ENCODE measurements at places on chromosomes 4 and X.

DNA sequence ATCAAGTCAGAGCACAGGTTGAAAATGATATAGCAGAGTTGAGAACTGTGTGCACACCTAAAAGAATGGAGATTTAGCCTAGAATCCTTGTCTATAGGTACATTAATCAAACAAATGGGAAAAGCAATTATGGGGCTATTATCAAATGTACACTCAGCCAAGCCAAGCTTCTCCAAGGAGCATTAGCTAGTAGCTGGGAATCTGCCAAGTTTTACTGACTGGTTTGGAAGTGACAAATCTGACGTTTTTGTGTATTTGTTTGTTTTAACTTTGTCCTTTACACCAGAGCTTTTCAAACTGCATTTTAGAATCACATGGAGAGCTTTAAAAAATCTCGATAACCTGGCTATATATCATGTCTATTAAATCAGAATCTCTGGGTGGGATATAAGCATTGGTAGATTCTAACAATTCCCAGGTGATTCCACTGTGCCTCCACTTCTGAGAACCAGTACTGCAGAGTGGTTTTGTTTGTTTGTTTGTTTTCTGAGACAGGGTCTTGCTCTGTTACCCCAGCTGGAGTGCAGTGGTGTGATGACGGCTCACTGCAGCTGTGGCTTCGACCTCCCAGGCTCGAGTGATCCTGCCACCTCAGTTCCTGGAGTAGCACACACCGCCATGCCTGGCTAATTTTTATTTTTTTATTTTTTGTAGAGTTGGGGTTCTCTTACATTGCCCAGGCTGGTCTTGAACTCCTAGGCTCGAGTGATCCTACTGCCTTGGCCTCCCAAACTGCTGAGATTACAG, 279.8 kb downstream of the UNC5C start:
- DNase-seq = no peak

DNA sequence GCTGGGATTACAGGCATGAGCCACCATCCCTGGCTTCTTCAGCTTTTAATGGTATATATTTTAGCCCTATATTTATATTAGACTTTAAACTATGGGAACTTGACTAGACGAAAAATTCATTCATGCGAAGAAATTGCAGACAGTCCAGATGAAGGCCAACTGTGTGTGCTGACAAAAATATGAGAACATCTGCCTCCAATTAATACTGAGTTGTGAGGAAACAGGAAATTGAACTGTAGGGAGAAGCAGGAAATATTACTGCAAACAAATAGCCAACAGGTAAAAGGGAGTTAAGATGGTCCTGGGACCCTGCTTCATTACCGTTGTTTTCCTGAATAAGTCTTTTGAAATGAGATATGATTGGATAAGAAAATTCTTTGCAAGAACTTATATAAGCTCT, 26.3 kb downstream of the MGARP start:
- DNase-seq = no peak

DNA sequence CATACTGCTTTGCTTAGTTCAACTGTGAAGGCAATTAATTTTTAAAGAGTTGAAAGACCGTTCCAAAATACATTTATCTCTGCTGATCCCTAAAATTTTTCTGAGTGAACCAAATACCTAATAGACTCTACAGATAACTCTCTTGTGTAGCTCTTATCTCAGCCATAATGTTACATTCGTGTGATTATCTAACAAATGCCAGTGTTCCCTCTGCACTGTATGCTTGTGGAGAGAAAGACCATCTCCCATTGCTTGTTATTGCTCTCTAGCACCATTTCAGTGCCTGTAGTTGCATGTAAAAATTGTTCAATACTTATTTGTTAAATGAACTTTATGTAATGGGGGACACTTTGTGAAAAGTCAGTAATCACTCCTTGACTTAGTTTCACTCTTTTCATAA, 81.3 kb upstream of the ATOH1 start:
- DNase-seq = no peak

DNA sequence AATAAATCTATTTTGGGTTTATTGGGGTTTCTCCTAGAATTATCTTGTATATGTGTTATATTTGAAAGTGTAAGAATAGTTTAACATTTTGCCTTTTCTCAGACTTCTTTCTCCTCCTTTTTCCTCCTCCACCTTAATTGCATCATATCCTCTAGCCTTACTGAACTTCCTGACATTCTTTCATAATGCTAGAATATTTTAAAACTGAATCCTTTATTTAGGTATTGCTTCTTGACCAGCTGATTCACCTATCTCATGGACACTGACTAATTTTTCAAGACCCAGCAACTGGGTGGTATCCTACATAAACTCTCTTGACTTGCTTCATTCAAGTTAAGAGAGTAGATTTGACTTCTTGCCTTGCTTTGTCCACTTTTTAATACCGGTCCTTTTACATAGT, 1508.9 kb downstream of the STIM2 start:
- DNase-seq = no peak

GRCh38 chr4:170940043-170940724, 850.4 kb upstream of the AADAT start:
- no peak for DNase-seq

DNA sequence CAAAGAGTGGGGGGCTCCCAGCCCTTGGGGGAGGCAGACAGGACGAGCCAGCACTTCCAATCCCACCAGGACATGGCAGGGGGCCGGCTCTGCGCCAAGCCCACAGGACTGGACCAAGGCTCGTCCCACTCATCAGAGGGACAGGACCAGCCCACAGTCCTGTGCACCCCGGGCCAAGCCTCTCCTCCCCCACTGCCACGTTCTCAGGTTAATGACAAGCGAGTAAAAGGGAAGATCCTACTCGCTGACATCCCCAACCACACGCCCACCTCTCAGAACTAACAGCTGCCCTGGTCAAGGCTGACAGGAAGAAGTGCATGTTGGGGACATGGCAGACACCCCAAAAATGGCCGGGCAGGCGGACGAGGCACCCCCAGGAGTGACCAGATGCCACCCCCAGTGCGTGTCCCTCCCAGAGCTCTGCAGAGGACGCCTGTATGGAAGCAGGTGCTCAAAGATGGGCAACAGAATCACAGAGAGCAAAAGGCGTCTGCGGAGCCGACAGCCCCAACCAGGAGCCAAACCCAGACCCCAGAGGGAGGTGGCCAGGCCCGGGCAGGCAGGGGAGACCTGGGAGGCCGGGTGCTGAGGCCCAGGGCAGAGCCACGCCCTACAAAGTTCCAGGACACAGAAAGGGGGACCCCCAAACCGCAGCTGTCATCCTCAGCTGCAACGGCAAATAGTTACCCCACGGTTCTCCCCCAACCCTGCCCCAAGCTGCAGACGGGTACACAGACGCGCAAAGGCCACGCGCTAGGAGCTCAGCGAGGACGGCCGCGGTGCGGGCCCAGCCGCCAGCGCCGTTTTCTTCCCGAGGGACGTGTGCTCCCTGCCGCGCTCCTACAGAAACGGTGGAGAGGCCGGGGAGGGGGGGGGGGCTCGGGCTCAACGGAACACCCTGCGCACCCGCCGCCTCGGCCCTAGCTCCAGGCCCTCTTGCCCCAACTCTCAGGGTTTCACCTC, 1.7 kb downstream of the CTBP1 start:
- peak; percentile 20 for DNase-seq

DNA sequence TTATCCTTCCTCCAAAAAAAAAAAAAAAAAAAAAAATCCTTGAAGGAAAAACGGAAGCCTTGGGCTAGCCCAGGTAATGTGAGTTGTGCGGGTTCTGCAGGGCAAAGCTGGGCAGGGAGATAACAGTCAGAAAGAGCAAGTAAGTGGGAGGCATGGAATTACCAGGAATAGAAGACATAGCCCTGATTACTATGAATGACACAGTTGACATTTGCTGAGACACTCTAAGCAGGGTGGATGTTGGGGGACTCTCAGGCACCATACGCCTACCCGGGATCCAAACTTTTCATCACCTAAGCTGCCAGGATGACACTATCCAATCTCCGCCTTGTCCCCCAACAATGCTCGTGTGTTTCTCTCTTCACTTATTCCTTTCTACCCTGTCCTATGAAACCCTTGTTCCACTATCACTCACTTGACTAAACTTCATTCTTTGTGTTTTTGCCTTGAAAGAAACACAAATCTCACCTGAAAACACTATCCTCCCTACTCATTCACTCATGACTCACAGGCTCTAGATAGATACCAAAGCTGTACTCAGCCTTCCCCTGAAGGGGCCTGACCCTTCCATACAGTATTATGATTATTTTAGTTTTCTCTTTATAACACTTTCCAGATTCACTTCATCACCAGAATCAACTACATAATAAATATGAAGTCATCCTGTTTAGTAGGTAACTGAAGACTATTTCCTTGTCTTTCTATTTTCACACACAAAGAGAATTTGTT, 158.4 kb downstream of the INPP4B start:
- DNase-seq = no peak

GRCh38 chr4:2843263-2843940, at the start of gene ADD1:
Gene ADD1 (plus strand): TSS chr4:2843844. CDS start chr4:2875916, 32,072 bp downstream.
- peak; percentile 90 for DNase-seq

DNA sequence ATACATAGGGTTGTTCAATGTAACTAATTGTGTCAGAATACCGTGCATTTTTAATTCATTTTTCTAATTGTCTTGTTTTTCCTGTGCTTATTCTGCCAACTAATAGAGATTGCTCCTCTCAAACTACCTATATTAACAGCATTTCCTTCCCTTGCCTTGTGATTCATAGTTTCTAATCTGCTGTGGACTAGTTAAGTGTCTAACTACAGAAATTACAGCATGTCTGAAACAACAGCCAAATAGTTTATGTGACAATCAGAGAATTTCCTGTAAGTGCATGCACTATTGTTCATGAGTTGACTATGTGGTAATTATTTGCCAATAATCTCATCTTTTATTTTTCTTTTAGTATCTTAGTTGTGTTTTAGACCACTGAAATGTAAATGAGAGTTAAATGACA, 4.1 kb upstream of the SEC24B start:
- DNase-seq = no peak

DNA sequence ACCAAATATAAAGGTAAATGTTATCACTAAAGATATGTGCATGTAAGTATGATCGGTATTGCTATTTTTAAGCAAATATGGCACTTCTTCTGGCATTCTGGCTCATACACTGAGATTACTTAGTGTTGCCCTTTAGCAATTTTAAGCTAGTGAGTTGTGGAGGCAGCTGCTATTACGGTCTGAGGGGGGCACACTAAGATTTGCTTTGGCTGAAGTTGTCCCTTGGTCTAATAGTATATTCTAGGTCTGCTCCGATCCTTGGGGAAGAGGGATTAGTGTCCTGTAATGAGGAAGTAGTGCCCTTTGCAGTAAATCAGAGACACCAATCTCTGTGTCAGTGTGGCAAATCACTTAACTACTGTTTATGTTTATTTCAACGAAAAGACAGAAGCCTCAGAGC, 196.5 kb upstream of the FTHL17 start:
- no peak for DNase-seq

DNA sequence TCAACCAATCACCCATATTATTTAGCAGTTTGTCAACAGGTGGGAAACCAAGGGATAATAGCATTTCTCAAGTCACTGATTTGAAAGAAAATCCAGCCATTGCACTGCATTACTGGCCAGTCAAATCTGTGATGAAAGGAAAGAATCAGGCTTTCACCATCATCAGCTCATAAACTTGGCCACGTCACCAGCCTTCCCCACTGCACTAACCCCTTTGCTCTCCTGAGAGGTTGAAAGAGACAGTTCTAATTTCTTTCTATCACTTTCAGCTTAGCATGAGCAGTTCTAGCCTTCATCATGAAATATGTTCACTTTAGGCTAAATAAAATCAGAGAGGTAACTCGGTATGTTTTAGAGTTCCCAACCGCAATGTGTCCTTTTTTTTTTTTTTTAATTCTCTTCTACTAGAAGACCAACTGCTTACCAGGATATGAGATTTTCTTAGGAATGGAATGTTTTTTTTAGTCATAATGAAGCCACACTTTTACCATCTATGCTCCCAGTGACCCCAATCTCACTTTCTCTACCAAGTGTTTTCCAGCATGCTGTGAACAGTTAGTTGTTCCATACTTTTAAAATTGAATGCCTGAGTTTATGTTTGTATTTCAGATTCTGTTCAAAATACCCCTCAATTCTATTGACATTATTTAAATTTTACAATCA, 55.7 kb upstream of the SLC7A11 start:
- no peak for DNase-seq

GRCh38 chr4:45455217-45455616, 668.6 kb downstream of the GABRG1 start:
- no peak for DNase-seq

DNA sequence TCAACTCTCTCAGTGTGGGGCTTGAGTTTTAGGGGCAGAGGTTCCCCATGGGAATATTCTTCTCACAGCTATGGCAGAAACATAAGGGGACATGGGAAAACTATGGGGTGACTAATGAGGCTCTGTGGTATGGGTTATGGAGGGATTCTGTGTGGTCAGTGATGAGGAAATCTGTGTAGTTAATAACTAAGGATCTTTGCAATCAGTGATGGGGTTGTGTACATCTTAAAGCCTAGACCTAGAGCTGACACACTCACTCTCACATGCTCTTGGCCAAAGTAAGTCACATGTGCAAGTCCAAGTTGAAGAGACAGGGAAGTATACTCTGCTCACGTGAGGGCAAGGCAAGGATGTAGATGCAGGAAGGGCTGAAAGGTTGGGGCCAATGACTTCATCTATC, 86.4 kb upstream of the UXT start:
- no peak for DNase-seq

DNA sequence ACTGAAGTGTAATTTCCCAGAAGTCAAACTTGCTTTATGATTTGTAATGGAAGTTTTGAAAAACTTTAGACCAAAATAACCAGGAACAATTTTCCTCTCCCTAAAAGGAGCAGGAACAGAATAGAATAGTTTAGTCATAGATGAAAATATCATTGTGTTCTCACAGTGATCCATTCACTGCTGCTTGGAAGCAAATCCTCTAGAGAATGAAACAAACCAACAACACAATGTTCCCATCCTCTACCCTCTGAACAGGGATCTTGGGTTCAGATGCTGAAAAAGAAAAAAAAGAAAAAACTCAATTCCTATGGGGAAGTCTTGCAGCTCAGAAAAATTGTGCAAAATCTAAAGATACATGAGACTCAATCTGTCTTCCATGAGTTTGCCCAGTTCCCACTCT, 12.2 kb downstream of the DSPP start:
- DNase-seq = no peak

DNA sequence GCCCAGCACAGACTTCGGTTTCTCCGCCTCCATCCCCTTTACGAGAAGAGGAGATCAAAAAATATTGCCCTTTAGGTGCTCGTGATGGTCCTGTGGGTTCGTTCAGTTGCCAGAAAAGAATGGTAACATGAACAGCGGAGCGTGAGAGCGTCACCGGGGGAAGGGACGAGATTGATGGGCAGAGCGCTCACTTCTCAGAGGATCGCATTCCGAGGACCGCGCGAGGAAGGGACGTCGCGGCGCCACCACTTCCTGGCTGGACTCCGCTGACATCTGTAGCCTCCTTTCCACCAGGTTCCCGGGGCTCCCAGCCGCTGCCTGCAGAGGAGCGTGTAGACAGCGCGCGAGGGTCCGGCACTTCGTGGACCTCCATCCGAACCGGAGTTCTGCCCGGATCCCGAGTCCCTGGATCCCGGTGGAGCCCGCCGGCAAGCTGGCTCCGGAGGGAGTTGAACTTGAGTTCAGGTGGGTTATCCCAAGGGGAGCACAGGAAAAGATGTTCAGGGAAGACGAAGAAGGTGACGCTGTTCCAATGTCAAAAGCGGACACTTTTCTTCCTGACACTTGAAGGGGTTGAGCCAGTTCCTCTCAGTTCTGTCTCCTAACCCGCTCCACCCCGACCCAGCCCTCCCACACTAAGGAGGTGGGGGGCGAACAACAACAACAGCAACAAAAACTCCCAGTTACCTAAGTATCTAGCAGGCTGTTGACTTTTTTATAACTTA, 484 bp downstream of the GALNTL6 start:
- no peak for DNase-seq
